ENCODE measurements at places on chromosomes 16 and 17. TPM values are rescaled to one million over a fixed set of nuclear protein-coding genes. Genes with fewer than 3 reads are reported as not detected.

INCA1 gene
- total RNA-seq = 1.6 TPM

EPOP gene
- 1.5 TPM for total RNA-seq

CCL14 gene
- total RNA-seq = 96.8 TPM

FGF11 gene
- 3.8 TPM for total RNA-seq

MC1R gene
- total RNA-seq = 5.8 TPM

All from sciatic nerve (tissue), 2 donors.